ENCODE measurements at places on chromosomes 13 and 19. TPM values are rescaled to one million over a fixed set of nuclear protein-coding genes. Genes with fewer than 3 reads are reported as not detected.

C19orf53 gene
- total RNA-seq, result 22.6 TPM

MAB21L1 gene
- total RNA-seq, result 3.2 TPM

ZNF816 gene
- total RNA-seq, result 27.4 TPM

COMP gene
- total RNA-seq, result 0.90 TPM

ELSPBP1 gene
- not detected for total RNA-seq

GTF2F1 gene
- total RNA-seq, result 24.4 TPM

MBD3L3 gene
- not detected for total RNA-seq

SGCG gene
- 19.7 TPM for total RNA-seq

UGGT2 gene
- 186 TPM for total RNA-seq

ANKRD24 gene
- 1.2 TPM for total RNA-seq

PLPPR3 gene
- total RNA-seq, result 2.1 TPM

CDX2 gene
- total RNA-seq, result not detected

IGFL1 gene
- not detected for total RNA-seq

F10 gene
- total RNA-seq, result 27.6 TPM

CASP14 gene
- total RNA-seq, result not detected

BEST2 gene
- total RNA-seq, result not detected

Data from urinary bladder (tissue), 4 donors.